ENCODE measurements at places on chromosomes 12 and 14. TPM values are rescaled to one million over a fixed set of nuclear protein-coding genes. Genes with fewer than 3 reads are reported as not detected.

DNA sequence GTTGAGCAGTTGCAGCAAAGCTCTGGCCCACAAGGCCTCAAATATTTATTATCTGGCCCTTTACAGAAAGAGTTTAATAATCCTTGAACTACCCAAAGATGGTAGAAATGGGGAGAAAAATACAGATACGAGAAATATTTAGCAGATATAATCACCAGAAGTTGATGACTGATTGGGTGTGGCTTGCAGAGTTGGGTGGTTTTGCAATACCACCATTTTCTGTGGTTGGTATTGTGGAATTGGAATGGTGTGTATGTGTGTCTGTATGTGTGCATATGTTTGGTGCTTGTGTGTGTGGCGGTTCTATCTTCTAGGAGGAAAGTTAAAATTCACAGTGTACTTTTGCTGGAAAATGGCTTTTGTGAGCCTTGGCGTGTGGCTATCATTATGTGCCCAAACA lies 85.4 kb upstream of the MANSC4 start:
- H3K27ac ChIP-seq: no peak overlapping the region
- DNase-seq: no peak
- no peaks in the 10 kb centered on the region for H3K27me3 ChIP-seq
- no peaks in the 10 kb centered on the region for H3K36me3 ChIP-seq
- peaks cover 5% of the 10 kb centered on the region for H3K4me1 ChIP-seq

DNA sequence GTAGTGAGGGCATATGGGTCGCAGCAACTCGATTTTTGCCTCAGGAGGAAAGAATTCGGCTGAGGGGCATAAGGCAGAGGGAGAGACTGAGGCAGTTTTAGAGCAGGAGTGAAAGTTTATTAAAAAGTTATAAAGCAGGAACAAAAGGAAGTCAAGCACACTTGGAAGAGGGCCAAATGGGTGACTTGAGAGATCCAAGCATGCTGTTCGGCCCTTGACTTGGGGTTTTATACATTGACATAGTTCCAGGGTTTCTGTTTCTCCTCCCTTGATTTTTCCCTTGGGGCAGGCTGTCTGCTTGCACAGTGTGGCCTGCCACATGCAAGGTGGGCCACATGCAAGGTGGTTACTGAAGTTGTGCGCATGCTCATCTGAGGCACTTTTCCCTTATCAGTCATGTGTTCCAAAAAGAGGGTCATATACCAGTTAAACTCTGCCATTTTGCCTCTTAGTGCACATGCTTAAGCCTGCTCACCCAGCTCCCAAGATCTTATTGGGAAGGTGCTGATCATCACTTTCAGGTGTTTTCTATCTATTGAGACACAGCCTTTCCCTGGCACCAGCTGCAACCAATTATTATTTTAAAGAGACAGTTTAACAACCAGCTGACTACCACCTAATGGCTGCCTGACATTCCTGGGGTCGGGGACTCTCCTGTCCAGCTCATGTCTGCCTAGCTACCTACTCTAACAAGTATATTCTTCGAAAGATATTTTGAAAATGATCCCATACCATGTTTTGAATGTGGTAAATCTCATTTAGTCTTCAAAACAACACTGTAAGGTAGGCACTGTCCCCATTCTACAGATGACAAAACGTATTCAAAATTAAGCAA lies 19.9 kb downstream of the PTGER2 start:
- H3K4me1 ChIP-seq: no peaks in the 10 kb centered on the region
- no peak overlapping the region for H3K27ac ChIP-seq
- peaks cover 1% of the 10 kb centered on the region for H3K27me3 ChIP-seq
- no peaks in the 10 kb centered on the region for H3K36me3 ChIP-seq
- no peak overlapping the region for H3K4me3 ChIP-seq

DNA sequence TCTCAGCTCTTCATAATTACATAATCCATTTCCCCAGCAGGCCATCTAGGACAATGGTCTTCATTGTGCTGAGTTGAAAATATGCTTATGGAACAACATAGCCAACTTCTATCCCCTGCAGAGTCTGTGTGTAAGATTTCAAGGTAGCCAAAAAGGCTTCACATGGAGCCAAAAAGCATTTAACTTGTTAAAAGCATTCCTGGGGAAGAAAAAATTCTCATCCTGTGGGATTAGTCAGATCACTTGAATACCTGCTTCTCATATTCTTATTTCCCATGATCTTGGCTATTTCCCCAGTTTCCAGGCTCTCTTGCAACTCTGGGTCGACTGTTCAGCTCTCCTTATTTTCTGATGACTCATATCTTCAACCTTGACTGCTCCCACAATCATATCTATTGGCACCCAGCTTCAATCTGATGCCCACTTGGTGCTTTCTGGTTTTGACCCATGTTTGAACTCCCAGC lies 178.9 kb downstream of the KLHL28 start:
- no peak overlapping the region for H3K4me3 ChIP-seq
- H3K4me1 ChIP-seq: peaks cover 3% of the 10 kb centered on the region
- no peaks in the 10 kb centered on the region for H3K27me3 ChIP-seq
- no peak overlapping the region for H3K27ac ChIP-seq
- no peak for DNase-seq

GRCh38 chr14:64801046-64801445 lies 78.7 kb downstream of the SPTB start:
- H3K4me1 ChIP-seq: peaks cover 15% of the 10 kb centered on the region
- no peak overlapping the region for H3K27ac ChIP-seq
- no peaks in the 10 kb centered on the region for H3K36me3 ChIP-seq

Gene FBRSL1
- 38.4 TPM for total RNA-seq

Gene KRT73
- total RNA-seq: 0.77 TPM

Gene TAS2R9
- total RNA-seq: not detected

Gene TSPAN19
- 0.59 TPM for total RNA-seq

Gene C14orf39
- total RNA-seq: 3.8 TPM
